ENCODE measurements at places on chromosomes 16 and 17. TPM values are rescaled to one million over a fixed set of nuclear protein-coding genes. Genes with fewer than 3 reads are reported as not detected.

The TBC1D3D gene
- total RNA-seq: not detected

The MEOX1 gene
- total RNA-seq: not detected

The SYCE1L gene
- 0.33 TPM for total RNA-seq

The DPEP3 gene
- total RNA-seq: not detected

The PABPN1L gene
- total RNA-seq: not detected

The KRTAP9-8 gene
- total RNA-seq: not detected

The SPEM3 gene
- not detected for total RNA-seq

The SLX4 gene
- total RNA-seq: 8.1 TPM

The JPH3 gene
- total RNA-seq: not detected

The RNPS1 gene
- total RNA-seq: 79.4 TPM

The LLGL2 gene
- total RNA-seq: 23.0 TPM

The NT5C gene
- 45.7 TPM for total RNA-seq

The CCL4L2 gene
- total RNA-seq: not detected

The SYT17 gene
- 0.17 TPM for total RNA-seq

The UNC45B gene
- total RNA-seq: under 0.01 TPM

The EVI2A gene
- total RNA-seq: 1.0 TPM

The HAGHL gene
- 8.0 TPM for total RNA-seq

The DYNC1LI2 gene
- total RNA-seq: 93.7 TPM

The KCTD19 gene
- not detected for total RNA-seq

The OTOP2 gene
- total RNA-seq: not detected

The MAPT gene
- total RNA-seq: 0.54 TPM

The PLA2G10 gene
- total RNA-seq: 1.0 TPM

The STX8 gene
- total RNA-seq: 72.3 TPM

The TMEM95 gene
- total RNA-seq: not detected

The CDH8 gene
- total RNA-seq: 0.37 TPM

The CDYL2 gene
- total RNA-seq: 3.2 TPM

The FA2H gene
- total RNA-seq: not detected

The TBX6 gene
- total RNA-seq: not detected

The ITGB4 gene
- 2,525 TPM for total RNA-seq

The UBALD1 gene
- 24.5 TPM for total RNA-seq
